ENCODE measurements at places on chromosomes 4 and X.

DNA sequence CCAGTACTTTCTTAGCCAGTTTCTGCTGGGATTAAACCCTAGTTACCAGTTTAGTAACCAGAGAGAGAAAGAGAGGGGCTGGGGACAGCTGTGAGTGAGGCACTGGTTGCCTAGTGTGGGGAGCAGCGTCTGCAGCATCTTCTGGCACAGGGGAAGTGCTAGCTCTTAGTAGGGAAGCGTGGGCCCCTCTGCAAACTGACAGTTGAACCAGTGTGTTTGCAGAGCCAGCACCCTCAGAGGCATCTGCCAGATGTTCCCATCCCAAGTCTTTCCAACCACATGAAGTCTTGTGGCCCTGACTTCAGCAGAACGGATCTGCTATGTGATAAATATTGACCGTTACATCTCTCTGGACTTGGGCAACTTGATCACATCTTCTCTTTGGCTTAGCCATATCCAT, 15.0 kb downstream of the RBMX2 start:
- DNase-seq: no peak

- DNase-seq: no peak
Observed at GRCh38 chr4:141657550-141658250, 21.3 kb downstream of the IL15 start.

DNA sequence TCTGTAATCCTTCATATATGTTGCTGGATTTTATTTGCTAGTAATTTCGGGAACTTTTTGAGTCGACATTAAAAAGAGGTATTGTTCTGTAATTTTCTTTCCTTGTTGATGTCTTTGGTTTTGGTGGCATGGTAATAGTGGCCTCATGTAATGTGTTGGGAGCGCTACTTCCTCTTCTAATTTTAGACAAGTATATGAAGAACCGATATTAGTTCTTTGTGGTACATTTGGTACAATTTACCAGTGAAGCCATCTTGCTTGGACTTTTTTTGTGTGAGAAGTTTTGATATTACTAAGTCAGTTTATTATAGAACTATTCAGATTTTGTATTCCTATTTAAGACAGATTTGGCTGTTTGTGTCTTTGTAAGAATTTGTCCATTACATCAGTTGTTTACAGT, 669.2 kb upstream of the AADAT start:
- DNase-seq: no peak

GRCh38 chr4:184731056-184731455, 2.8 kb downstream of the CENPU start:
- no peak for DNase-seq

DNA sequence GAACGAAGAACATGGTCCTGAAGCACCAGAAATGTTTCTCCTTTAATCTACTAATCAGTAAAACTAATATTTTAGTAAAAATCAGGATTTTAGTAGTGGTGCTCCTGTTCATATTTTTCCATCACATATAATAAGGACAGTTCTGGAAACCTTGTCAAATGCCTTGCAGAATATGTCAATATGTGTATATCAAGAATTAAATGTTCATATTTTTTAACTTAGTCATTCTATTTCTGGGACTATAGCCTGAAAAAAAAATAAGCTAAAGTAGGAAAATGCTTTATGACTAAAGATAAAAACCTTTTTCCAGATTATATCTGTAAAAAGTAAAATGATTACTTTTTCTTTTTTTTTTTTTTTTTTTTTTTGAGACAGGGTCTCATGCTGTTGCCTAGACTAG, 65.1 kb downstream of the MAB21L2 start:
- peak; percentile 42 for DNase-seq

DNA sequence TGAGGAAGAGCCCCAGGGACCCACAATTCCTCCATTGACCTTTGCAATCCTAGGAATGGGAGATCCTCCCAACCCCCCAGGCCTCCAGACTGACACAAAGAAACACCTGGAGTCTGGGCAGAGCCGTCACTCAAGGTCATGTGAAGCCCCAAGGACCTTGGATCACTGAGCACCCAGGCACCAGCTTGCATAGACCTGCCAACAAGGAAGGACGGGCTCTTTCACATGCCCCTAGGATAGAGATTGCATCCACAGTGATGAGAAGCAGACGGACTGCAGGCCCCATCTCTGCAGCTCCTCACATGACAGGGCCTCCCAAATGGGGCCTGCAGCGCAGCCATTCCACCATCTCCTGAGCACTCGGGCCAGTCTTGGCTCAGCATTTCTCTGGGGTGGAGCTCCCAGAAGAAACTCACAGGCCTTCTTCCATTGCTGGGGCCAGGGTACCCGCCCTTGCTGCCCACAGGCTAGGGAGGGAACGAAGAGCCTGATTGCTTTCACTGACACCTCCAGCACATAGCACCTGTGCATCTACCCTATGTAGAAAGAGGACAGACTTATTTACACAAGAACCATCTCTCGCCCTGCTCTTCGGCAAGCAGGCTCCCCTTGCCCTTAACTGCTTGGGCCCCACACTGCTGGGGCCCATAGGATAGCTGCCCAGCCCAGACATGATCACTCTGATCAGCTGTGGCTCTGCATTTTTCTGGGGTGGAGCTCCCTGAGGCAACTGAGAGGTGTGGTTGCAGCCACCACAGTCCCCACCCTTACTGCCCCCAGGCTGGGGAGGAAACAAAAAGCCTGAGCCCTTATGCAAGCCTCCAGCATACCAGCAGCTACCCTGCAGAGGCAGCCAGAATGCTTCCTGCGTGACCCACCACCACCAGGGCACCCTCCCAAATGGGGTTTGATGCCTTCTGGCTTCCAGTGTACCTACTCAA, 185.7 kb upstream of the ZCCHC13 start:
- DNase-seq: peak; percentile 6

DNA sequence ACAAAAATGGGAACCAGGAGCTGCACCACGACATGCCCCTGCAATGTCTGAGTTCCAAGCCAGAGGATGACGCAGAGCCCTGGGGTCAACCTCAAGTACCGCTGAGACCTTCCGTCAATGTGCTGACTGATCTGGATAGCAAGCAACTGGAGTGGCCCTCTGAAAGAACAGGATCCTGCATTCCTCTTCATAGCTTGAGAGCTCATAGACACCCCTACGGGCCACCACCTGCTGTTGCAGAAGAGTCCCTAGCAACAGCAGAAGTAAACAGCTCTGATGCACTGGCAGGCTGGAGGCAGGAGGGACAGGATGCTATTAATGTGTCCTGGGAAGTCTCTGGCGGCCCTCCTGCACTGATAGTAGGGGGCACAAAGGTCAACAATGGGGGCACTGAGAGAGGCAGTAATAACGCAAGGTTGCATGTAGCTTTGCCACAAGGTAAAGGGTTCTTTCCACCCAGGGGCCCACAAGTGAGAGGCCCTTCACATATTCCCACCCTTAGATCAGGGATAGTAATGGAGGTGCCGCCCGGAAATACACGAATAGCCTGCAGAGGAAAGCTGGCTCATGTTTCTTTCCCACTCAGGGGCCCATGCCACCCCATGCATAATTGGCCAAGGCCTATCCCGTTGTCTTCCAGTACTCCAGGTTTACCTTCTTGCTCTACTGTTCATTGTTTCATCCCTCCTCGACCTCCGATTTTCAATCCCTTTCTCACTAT, 1.3 kb downstream of the PRR32 start:
- DNase-seq: no peak

DNA sequence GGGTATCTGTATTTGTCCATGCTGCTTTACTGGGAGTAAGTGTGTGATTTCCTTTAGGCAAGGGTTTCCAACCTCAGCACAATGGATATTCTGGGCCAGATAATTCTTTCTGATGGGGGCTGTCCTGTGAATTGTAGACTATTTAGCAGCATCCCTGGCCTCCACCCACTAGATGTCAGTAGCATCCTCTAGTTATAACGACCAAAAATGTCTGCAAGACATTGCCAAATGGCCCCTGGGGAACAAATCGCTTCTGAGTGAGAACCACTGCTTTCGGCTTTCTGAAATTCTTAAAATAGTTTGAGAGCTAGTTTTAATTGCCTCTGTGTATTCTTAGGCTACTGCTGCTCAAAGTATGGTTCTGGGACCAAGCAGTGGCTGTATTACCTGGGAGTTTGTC, 81.2 kb upstream of the GPM6B start:
- DNase-seq: peak; percentile 85

- DNase-seq: no peak
Observed at GRCh38 chr4:78602334-78602733, 50.8 kb downstream of the ANXA3 start.

GRCh38 chr4:3372264-3372932, 69.4 kb upstream of the HGFAC start:
- DNase-seq: no peak

DNA sequence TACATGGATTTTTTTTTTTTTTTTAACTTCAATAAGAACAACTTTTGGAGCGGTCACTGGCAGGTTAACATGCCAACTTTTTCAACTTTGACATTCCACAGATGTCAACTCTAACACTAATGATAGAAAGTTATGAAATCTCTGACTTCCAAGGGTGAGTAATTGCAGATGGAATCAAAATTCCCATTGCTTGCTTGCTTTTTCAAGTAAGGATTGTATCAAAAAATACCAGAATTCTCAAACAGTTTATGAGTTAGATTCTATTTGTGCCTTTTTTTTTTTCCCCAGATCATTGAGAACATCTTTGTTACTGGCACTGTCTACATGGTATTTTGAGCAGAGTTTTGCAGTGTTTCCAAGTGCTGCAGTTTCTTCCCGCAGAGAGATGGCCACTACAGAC, 50.3 kb upstream of the OTUD4 start:
- peak; percentile 76 for DNase-seq

GRCh38 chr4:150355858-150356455, 226.0 kb upstream of the MAB21L2 start:
- no peak for DNase-seq

DNA sequence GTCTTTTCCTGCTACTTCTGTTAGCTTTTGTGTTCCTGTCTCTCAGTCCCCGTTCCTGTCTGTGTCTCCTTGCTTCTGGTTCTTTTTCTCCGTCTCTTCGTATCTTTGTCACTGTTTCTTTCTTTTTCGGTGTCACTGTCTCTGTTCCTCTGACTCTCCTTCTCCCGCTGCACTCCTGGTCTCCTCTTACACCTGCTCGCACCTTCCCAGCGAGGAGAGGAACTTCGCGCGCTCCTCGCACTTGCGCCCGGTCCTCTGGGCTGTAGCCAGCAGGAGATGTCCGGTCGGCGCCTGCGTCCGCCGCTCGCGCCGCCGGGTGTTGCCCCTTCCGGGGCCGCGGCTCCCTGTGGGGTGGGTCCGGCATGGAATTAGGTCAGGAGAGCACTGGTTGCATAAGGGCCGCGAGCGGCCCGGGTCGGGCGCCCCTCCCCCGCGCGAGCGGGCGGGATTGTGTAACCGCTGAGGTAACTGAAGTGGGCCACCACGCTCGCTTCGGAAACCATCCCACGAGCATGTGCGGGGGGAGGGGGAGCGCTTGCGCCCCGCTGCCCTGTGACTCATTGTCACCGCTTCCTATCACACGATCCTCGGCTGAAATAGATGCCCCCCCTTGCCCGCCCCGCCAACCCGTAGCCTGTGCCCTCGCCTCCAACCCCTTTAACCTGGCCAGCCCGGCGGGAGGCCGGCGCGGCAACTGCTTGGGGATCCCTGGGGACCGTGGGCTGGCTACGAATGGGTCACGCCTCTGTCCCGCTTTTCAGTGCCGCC, 1.6 kb downstream of the LONRF3 start:
- peak; percentile 13 for DNase-seq

GRCh38 chr4:4825431-4825830, 34.0 kb upstream of the MSX1 start:
- DNase-seq: no peak

DNA sequence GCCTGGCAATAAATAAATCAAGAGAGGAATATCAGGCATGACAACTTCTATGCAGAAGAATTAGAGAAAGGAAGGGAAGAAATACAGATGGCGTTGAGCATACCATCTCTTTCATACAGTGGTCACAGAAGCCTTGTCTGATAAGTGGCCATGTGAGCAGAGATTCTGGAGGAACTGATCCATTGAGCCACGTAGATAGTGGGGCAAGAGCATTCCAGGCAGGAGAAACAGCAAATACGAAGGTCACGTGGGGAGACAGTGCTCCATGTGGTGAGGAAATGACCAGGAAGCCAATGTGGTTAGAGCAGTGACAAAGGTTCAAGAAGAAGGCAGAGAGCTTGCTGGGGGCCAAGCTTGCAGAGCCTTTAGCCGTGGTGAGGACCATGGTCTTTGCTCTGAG, 226.7 kb upstream of the NOCT start:
- no peak for DNase-seq

- no peak for DNase-seq
Observed at GRCh38 chr4:1571165-1572009, 112.7 kb downstream of the FAM53A start.

- DNase-seq: no peak
Observed at GRCh38 chr4:155270671-155271070, 62.2 kb downstream of the NPY2R start.

DNA sequence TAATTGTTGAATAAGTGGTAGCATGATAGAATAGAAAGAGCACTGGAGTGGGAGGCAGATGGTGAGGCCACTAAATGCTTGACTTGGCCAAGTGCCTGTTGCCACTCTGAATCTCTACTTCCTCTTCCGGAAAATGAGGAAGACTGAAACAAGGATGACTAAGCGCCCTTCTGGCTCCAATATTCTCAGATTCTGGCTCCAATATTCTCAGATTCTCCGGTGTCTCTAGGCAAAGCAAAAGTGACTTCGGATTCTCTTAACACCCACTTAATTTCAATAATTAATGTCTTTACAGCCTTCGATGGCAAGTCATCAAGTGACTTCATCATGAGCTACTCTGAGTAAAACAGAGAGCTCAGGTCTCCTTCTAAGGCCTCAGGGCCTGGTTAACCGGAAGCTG, 402.2 kb upstream of the FGF13 start:
- no peak for DNase-seq

DNA sequence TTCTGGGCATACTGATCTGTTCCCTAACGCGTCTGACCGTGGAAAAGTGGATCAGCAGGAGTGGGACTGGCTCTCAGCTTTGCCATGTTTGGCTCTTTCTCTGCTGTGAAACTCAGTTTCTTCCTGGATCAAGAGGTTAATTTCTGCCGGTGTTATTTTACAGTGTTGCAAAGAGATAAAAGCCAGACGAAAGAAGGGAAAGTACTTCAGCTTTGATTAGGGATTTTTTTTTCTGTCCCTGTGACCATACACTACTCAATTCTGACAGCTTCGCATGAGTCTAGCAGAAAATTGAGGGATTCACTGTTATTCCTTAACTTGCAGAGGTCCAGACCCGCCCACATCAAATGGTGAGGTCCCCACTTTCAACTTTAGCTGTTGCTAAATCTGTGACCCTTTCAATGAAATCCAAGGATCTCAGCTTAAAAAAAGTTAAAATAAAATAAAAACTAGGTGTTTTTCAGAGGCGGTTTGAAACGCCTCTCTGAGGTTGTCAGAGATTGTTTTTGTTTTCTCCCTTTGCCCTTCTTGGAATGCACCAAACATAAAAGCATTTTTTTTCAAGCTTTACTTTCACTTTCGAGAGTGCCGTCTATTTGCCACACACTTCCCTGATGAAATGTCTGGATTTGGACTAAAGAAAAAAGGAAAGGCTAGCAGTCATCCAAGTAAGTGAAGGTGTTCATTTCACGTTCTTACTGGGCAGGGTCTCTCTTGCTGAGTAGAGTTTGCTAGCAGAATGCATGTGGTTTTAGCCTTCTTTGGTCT, at the start of gene TLR3:
Gene TLR3 (plus strand): TSS at position 576 of the 768 bp plus-strand sequence. CDS start 7,464 bp downstream, outside the sequence.
- peak; percentile 36 for DNase-seq

GRCh38 chr4:187390646-187391045, 604.9 kb upstream of the ZFP42 start:
- DNase-seq: peak; percentile 31

All from fibroblast of skin of scalp (primary cell).